ENCODE measurements at places on chromosomes 16 and 17.

DNA sequence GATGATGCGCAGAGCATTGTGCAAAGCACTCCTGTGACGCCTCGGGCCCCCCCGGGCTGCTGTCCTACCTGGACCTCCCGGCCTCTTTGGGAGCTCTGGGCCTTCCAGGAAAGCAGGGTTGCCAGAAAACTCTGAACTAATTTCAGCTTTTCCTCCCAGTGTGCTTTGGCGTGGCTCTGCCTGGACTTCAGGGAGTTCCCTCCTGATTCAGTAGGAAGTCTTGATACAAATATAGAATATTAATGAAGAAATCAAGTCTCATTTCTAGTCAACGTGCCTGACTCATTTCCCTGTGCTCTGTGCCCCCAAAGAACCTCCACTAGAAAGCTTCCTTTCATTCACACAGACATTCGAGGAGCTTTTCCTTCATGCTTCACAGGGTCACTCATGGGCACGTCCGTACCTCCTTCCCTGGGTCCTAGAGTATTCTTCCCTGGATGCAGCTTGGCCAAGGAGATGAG, 84.0 kb upstream of the NOL11 start:
- DNase-seq = no peak

DNA sequence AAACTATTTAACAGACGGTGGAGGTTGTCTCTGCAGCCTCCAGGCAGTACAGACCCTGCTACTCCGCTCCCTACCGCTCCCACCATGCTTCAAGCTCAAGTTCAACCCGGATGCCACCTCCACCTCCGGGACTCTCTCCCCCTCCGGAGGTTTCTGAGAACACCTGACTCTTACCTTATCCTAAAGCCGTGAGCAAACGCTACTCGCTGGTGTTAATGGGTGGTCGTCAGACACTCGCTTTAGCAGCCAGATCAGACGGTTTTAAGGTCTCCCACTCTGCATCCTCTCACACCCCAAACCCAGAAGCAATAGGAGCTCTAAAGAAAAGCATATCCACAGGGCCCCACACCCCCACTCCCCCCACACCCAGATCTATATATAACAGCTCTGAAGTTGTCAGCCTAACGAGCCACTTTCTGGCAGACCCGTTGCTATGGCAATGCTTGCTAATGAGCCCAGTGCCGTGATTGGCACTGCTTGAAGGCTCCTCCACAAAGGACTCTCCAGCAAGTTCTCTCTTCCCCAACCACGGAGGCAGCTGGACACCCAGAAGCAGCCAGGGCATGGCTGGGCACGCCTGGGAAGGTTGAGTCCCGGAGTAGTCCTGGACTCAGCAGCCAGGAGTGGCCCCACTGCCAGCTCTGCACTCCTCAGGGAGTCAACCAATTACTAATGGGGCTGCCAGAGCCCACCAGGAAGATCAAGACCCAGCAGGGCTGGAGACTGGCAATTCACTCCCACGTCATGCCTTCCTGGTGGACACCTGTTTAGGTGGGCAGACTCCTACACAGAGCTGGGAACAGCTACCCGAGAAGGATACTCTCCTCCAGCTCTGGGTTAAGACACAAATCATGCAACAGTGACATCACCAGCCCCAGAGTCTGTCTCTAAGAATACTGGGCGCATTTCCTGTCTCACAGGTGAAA, 121.2 kb upstream of the RCVRN start:
- DNase-seq = no peak

DNA sequence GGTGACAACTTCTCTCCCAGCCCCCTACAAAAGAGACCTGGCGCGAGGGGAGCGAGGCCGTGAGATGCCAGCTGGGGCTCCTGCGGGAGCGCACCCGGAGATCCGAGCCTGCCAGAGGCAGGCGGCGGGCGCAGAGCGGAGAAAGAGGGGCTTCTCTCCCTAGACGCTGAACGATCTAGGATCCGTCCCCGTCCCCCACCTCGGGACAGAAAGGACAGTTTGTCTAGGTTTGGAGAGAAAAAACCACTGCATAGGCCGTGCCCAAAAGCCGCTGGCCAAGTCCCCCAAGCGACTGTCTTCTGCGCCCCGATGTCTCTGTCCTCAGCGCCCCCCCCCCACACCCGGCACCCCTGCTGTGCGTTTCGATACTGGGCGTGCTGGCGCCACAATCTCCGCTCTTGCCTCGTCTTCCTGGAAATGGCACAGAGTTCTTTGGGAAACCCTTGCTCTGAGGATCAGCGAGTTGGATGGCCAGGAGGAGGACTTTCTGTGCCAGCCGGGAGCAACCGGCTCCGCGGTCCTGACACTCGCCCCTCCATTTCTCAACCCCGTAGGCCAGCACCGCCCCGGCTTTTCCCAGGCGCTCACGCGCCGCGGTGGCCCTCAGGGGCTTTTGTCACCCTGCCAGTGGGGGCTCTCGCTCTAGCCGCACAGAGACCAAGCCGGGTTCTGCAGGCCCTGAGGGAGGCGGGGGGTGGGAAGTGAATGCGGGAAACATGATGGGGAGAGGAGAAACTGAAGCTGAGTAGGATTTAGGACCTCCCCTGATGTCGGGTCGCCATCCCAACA, 1.0 kb downstream of the SSTR2 start:
- no peak for DNase-seq

GRCh38 chr17:42107597-42108576, 4.6 kb downstream of the DHX58 start:
- DNase-seq = peak; percentile 94

GRCh38 chr17:67520252-67520906, 143.3 kb downstream of the PITPNC1 start:
- no peak for DNase-seq

- no peak for DNase-seq
These were observed 185.0 kb downstream of the TANC2 start for GRCh38 chr17:63150994-63151464.

- no peak for DNase-seq
These were observed 156.3 kb upstream of the ZKSCAN2 start for GRCh38 chr16:25413975-25414374.

- no peak for DNase-seq
These were observed 62.1 kb upstream of the ADAMTS18 start for GRCh38 chr16:77496934-77497333.

DNA sequence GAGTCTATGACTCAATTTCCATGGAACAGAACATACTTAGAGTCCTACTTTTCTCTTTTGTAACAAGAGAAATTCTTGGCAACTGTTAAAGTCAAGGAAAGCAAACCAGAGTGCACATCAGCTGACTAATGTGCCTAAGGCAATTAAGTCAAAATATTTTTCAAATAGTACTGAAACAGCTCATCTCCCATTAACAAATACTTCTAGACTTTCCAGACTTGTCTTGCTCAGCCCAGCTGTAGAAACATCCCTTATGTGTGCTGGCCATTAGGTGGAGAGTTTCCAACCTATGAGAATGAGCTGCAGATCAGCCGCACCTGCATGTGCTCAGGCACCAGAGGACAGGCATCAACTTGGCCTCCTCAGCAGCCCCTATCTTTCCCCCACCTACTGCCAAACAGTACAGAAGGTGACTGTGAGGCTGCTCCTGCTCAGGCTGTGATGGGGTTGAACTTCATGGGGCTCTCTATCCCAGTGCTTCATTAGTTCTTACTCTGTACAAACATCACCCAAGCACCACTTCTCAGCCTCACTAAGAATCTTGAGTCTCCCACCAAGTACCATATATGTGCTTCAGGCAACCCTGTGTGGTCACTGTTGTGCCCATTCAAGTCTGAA, 32.2 kb downstream of the TEX2 start:
- no peak for DNase-seq

DNA sequence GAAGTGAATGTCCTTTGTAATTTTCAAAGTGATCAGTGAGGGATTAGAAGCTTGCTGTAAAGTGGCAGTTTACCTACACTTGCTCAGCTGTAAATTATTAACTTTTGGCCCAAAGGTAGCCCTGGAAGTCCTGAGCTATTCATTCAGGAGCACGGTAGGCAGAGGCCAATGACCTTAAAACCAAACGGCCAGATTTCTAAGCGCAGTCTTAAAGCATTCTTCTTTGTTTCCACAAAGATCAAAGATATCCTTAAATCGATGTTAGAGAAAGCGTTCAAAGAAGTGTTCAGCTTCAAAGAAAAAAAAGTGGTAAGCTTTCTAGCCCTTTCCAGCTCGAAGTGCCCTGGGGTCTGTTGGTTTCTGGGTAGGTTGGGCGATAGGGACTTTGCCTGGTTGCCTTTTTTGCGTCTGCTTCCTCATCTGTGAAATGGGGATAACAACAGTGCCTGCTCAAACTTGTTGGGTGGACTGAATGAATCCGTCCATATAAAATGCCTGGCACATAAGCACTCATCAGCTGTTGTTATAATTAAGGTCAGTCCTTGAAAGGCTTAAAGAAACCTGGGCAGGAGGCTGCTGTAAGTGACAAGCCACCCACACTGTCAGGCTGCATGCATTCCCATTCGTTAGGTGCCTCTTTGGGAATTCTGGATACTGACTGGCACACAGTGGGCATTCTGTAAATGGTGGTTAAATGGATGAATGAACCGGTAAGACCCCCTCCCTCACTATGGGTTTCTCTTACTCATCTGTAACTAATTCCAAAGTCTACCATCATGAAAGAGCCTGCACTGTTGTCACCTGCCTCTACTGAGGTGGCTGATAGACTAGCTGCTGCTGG, 113.2 kb downstream of the PRKCA start:
- no peak for DNase-seq

- DNase-seq = no peak
These were observed 118.6 kb upstream of the TNRC6C start for GRCh38 chr17:77839698-77840512.

DNA sequence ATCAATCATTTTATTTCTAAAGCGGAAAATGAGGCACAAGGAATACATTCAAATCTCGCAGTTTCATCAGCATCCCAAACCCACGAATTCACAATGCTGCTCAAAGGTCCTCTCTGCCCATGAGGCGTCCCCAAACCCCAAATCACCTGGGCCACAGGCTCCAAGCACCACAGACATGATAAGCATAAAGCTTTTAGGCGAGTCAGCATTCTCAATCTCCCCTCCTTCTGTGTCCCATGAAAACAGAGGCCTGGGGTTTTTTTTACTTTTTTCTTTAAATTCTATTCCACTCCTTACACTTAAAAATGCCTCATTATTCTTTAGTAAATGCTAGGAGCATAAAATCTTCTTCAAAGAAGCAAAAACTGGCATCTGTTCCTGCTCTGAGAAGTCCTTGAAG, 55.0 kb downstream of the CYTH1 start:
- DNase-seq = no peak

- no peak for DNase-seq
These were observed 102.2 kb downstream of the HIC1 start for GRCh38 chr17:2157081-2157480.

- DNase-seq = no peak
These were observed 87.5 kb upstream of the CLEC18A start for GRCh38 chr16:69863401-69864281.

DNA sequence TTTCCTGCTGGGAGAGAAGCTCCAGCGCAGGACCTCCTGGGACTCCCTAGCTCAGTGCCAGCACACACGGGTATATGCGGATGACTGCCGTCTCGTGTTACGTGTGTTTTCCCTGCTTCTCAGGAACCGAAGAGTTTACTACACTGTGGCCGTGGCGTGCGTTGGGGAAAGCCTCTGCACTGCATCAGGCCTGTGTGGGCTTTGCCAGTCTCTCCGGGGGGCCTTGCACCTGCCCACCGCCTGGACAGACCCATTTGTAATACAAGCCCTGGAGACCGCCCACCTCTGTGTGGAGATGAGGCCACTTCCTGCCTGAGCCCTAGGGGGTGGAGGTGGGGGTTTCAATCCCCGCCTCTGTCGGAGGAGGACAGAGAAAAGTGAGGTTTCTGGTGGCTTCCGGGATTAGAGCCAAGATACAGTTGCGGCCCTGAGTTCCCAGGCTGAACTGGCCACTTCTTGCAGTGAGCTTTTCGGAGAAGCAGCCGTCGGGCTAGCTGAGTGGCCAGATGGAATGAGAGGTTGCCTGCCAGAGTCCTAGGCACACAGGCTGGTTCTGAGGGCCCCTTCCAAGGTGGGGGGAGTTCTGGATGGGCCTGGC, 43.4 kb upstream of the GSE1 start:
- peak; percentile 28 for DNase-seq

DNA sequence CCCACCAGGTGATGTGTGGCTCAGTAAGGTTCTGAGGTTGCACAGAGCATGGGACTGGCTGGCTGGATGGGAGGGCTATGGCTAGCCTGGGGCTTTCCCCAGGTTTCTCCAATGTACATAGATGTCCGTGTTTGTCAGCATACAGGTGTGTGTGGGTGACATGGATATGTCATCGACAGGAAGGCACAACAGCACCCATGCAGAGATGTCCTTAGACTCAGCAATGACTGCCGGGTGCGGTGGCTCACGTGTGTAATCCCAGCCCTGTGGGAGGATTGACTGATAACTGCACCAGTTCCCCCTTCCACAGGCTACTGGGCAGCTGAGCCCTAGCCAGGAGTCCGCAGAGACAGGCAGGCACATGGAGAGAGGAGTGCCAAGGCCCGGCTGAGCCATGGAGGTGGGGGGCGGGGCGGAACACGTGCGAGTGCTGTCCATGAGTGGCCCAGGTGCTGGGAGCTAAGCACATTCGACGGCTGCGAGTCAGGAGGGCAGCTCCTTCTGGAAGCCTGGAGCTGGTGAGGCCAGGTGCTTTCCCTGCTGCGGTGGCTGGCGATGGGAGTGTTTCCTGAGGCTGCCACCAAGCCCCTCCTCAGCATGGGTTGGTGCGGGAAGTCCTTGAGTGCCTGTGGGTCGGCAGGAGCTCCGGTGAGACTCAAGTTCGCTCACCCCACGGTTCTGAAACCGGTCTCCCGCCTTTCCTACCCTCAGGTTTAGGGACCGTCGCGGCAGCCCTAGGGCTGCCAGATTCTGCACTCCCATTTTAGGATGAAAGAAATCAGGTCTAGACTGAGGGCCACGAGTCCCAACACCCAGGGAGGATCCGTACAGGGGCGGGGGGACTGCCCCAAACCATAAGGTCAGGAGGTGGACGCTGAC, 858 bp upstream of the ASPSCR1 start:
- DNase-seq = peak; percentile 68

DNA sequence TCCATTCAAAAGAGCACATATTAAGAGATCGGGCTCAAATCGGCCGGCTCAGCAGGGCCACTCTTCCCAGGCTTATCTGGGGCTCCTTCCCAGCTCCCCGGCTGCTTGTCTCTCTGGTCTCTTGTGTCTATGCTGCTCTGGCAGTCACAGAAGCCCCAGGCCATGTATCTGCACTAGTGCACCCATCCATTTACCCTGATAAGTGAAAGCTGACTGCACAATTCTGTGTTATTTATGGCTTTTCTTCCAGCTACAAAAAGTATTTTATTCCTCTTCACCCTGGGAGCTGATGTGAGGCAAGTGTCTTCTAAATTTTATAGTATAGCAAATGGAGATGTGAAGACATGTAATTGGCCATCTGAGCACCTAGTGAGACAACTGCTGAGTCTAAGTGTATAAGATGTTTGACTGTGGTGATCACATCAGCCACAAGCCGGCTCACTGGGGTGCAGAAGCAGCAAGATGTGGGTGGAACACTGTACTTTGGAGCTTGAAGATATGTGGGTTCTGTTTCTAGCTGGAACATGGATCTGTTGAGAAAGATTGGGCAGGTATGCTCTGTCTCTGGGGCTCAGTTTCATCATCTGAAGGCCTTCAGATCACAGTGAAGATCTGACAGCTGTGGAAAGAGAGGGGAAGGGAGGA, 78.1 kb upstream of the MPHOSPH6 start:
- DNase-seq = no peak

Measured in activated CD4-positive, alpha-beta T cell treated with anti-CD3 and anti-CD28 coated beads for 48 hours (primary cell).